Activated gamma-delta T cell treated with Interleukin-2 at 50 U/mL for 16 hours (primary cell): ENCODE measurements at places on chromosomes 4 and X.

GRCh38 chrX:97685753-97686152 lies 802.0 kb downstream of the RPA4 start:
- DNase-seq = no peak

GRCh38 chr4:156924774-156925315 lies 46.8 kb downstream of the PDGFC start:
- no peak for DNase-seq

DNA sequence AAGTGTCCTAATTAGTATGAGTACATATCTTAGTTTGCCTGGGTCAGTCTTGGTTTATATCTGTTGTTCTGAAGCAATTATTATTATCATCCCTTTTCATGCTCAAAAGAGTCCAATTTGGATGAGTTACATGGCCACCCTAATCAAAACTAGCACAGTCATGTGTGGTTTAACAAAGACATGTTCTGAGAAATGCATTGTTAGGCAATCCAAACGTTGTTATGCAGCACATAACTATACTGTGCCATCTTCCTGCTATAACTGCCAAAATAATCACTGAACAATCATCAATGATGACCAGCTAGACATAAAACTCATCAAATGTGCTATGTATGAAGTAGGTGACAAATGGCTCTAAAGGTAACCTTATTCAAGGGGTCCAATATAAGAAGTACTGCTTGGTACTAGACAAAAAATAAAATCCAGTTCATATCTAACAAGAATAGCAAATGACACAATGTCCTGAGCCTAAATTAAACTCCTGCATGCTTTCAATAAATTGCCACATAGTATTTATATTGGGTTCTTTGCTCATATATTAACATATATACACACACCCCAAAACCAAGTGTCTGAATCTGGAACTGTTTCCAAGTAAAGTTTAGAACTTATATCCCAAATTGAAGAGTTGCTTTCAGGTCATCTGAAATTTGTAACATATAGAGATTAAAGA lies 41.9 kb downstream of the CNOT6L start:
- no peak for DNase-seq

DNA sequence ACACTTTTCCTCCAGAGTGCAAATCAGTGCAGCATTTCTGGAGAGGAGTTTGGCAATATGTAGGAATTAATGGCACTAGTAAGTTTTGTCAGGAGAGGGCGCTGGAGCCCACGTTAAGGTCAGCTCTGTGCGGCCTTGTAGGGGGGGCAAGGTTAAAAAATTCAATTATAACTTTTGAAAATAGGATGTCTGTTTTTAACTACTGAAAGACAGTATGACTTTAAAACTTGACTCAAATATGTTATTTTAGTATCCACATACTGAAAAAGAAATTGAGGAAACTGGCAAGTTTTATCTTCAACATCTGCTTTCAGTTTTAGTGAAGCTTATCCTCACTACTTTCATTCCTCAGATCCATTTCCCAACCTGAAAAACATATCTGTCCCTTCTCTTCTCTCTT lies 30.9 kb upstream of the HSD17B13 start:
- peak; percentile 35 for DNase-seq
